ENCODE measurements at places on chromosomes 6 and 20.
A peak's percentile ranks its signal among the peaks of the same experiment; 100 is the strongest.

- DNase-seq, result no peak
Measured at GRCh38 chr6:9178071-9178470, 742.7 kb upstream of the SLC35B3 start.

GRCh38 chr20:57996465-57996864, 232.0 kb downstream of the ANKRD60 start:
- peak; percentile 26 for DNase-seq

- DNase-seq, result no peak
Measured at GRCh38 chr20:23269954-23270353, 80.6 kb upstream of the NXT1 start.

GRCh38 chr6:132525866-132526265, 12.2 kb upstream of the TAAR9 start:
- no peak for DNase-seq

GRCh38 chr6:17156966-17157365, 55.1 kb downstream of the STMND1 start:
- DNase-seq, result no peak

DNA sequence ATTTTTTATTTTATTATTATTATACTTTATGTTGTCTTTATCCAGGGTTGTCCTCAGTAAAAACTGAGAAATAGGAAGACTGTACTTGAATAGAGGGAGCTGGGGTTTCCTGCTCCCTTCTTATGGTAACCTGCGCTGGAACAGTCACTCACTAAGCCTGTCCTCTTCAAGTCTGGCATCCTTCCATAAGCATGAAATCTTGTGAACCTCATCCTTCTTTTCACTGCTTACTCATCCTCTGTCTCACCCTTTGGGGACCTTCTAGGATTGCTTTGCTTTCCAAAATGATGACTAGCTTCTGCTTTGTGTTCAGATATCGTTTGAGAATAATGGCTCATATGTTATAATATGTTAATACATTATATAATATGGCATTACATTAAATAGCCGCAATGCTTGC, 90.6 kb downstream of the C6orf118 start:
- peak; percentile 74 for DNase-seq

DNA sequence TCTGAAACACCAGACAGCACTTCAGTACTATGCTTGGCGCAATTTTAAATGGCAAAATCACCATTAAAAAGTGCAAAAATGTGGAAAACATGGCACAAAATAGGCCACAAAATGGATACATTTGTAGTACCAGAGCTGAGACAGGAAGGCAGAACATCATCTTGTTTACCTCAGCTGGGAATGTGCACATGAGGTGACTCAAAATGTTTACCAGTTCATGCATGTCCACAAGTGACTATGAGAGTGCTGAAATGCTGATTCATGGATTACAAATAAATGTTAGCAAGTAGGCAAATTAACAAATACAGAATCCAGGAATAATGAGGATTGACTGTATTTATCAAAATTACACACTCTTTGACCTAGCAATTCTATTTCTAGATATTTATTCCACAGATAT, 201.6 kb downstream of the ISM1 start:
- DNase-seq, result no peak

GRCh38 chr6:10479939-10480700, 41.0 kb upstream of the GCNT2 start:
- no peak for DNase-seq

GRCh38 chr6:128443553-128443952, 76.8 kb downstream of the PTPRK start:
- DNase-seq, result no peak

GRCh38 chr6:5506597-5506996, 245.3 kb downstream of the FARS2 start:
- DNase-seq, result peak; percentile 9

DNA sequence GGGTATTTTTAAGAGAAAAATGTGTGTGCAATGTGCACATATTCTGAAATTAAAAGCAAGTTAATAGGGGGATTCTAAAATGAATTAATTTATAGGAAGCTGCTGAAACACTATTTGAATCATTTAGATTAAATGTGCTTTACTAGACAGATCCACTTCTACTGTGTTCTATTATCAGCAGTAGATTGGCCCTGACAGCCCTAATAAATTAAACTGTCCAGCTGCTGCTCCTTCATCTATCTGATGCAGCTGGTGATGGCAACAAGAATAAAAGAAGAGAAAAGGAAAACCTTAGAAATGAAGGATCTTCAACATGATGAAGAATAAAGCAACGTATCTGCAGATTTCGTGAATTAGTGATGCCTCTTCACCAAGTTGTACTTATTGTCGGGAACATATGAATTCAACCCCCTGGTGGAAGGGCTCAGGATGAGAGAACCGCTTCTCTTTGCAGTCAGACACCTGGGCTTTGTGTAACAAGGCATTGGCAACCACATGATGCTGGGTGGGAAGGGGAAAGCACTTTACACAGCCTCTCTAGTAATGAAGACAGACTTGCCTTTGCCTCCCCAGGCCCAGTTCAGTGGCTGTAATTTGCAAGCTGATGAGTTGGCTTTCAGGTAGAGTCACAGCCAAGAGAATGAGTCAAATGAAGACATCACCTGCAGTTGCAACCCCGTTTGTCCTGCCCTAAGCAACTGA, 94.4 kb downstream of the LAMP5 start:
- DNase-seq, result no peak

Measured in RCC 7860 (cell line).